Activated CD4-positive, alpha-beta T cell treated with anti-CD3 and anti-CD28 coated beads for 1 hour (primary cell): ENCODE measurements at places on chromosomes 12 and 14.

DNA sequence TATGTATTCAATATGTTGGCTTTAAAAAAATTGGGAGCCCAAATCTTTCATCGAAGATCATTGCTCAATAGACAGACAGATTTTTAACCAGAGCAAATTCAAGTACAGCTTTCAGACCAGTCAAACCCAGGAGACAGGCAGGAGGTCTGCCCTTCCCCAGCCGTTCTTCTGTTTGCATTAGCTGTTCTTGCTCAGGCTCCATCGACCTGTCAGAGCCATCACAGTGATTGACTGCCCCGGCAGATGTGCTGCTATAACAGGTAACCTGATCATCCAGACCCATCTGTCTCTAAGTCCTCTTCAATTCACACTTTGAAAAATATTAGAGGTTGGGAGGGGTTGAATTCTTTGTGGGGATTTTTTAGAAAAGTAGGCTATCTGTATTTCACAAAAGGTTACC is 453.5 kb downstream of the FOXG1 start:
- DNase-seq, result no peak

DNA sequence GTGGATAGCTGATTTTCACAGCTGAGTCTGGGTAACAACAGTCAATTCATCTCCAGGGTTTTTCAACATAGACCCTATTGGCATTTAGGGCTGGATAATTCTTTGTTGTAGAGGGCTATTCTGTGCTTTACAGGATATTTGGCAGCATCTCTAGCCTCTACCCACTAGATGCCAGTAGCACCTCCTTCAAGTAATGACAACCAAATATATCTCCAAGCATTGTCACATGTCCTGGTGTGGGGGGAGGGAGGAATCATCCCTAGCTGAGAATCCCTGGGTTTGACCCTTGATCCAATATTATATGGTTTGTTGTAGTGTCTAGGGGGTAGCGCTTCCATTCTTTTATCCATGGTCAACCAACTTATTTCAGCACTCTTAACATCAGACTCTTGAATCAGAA is 157.2 kb downstream of the ANO4 start:
- no peak for DNase-seq

- no peak for DNase-seq
These were observed 160.9 kb downstream of the ALG10B start for GRCh38 chr12:38477340-38478090.

DNA sequence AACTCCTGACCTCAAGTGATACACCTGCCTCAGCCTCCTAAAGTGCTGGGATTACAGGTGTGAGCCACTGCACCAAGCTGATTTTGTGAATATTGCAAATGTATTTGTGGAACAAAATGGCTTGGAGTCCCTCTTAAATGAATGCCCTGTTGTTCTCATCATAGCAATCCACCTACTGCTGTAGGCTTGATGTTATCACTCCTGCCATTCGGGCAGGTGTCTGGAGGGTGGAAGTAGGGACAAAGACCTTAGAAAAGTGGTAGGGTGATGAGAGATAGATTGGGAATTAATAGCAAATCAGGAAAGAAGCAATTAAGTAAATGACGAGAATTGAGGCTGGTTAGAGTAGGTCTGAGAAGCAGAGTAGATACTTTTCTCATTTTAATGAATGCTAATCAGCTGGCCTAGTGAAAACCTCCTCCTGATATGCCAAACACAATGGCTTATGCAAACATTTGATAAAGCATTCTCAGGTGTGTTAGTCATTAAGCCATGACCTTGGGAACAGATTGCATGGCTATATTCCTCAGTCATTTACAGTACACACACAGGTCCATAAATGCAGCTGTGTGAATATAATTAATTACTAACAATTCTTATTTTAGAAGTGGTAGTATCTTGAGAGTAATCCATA is 60.5 kb upstream of the USP44 start:
- no peak for DNase-seq

DNA sequence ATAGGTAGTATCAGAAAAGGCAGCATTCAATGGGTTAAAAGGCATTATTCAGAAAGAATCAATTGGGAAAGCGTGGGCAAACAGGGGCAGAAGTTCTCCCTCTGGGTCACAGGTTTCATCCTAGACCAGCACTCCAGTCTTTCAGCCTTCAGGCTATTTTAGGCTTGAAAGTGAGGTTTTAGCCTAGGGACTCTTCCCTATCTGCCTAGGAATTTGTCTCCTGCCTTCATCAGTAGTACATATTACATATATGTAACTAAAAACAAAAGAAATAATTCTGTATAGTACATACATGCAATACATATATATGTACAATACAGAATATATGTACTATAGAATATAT is 34.6 kb upstream of the PCNX1 start:
- no peak for DNase-seq

DNA sequence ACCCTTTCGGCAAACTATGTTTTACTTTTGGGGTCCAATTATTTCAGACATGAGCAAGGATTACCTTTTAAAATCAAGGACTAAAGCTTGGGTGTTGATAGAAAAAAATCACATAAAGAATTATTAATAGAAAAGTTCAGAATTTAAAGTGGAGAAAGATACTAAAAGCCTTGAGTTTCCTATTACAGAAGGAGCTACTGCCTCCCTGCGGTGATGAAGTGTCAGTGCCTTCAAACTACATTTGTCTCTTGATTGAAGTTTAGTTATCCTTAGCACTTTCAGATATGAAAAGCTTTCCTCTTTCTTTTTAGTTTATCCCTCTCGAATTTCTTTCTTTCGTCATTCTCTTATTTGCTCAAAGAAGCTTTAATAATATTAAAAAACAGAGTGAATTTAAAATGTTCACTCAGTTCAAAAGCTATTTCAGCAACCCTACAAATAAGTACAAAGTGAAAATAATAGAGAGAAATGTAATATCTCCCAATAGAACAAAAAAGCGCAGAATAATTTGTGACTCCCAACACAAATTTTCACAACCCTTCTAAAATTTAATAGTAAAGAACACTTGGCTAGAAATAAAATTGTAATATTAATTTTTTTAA is 87.6 kb downstream of the SEC23A start:
- DNase-seq, result no peak

DNA sequence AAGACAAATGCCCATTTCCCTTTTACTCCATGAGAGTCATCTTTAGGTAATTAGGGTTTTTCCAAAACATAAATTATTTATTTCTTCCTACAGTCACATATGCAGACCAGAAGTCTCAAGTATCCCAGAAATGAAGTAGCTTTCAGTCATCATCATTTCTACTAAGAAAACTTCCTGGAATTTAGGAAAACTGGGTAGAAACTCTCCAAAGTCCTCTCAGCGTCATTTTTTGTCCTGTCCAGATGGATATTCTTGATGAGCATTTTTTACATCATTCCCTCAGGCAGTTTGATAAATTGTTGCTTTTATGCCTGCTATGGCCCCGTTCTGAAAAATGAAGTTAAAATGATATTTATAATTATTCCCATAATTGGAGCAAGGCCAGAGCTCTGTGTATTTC is 93.9 kb upstream of the DCN start:
- DNase-seq, result no peak

DNA sequence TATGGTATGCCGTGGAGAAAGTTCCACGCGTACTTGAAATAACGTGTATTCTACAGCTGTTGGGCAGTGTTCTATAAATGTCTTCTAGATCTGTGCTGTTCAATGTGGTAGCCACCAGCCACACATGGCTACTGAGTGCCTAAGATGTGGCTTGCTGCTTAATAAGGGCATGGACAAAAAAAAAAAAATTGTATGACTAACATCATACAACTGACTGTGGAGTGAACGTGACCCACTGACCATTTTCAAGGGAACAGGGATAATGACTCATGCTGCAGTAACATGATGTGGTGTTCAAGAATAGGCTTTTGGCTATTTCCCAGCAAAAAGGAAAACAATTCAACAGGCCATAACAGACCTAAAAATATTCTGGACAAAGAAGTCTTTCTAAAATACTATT is 13.0 kb downstream of the ATG14 start:
- DNase-seq, result no peak

DNA sequence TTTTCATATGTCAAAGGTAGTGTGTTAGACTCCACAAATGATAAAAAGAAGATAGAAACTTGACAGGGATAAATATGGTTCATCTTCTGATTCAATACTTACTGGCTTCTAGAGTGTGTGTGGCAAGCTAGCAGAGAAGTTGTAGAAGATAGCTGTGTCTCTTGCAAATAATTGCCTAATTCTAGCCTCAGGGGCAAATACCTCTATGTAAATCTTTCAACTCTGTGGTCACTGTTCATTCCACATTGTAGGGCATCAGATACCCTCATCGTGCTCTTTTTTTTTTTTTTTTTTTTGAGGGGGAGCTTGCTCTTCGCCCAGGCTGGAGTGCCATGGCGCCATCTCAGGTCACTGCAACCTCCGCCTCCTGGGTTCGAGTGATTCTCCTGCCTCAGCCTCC is 1.7 kb downstream of the OLR1 start:
- DNase-seq, result no peak

- DNase-seq, result no peak
These were observed 64.5 kb downstream of the TESC start for GRCh38 chr12:117034701-117035151.
